ENCODE measurements at places on chromosomes 12 and 14.

DNA sequence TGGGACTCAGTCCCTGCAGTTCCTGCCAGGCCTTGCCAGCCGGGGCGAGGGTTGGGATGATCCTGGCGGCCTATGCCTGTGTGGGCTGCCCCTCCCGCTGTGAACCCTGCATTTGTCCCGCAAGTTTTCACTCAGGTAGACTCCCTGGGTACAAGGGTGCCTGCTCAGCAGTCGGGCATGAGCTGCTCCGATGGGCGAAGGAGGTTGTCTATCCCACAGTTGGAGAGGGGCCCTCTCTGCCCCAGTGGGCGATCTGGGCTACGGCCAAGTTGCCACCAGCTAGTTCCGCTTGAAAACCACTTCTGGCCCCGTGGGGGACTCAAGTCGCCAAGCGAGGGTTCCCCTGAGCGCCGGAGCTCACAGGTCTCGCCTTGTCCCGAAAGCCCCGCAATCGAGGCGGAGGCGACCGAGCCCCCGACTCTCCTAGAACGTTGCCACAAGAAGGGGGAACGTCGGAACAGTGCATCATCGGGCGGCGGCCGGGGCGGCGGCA lies 365 bp upstream of the TPI1 start:
- DNase-seq = no peak

DNA sequence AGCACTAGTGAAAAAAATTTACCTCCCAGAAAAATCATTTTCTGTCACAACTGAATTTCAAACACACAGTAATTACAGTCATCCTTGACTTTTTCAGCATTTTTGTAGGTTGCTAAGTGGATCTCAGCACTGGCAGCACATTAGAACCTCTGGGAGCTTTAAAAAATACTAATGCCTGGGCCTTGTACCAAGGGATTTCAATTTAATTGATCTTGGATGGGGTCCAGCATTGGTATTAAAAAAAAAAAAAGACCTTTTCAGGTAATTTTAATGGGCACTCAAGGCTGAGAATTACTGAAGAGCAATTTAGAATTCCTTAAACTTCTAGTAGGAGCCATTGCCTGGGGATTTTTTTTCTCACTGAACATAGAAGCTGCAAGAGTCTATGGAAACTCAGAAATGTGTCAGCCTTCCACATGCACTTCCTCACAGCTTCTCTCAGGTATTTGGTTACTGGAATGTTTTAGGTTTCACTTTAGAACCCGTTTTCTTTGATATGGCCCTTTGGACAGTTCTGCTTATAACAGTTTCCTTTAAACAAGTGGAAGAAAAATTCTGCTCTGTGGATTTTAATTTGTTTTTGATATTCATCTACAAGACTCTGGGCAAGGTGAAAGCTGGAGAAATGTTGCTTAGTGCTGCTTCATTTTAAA lies 88.5 kb upstream of the DACT1 start:
- DNase-seq = no peak

DNA sequence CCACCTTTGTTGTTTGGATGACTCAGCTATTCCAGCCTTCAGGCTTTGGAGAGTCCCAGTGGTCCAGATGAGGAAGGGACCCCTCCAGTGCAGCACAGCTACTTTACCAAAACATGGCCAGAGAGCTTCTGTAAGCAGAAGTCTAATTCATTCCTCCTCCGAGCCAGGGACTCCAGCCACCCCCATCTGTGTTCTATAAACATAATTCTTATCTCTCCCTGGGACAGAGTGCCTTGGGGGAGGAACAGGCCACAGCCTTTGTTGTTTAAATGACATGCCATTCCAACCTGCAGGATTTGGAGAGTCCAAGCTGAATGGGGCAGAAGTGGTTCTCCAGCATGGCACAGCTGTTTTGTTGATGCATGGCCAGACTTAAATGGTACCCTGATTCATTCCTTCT lies 994.0 kb downstream of the TRHDE start:
- no peak for DNase-seq

DNA sequence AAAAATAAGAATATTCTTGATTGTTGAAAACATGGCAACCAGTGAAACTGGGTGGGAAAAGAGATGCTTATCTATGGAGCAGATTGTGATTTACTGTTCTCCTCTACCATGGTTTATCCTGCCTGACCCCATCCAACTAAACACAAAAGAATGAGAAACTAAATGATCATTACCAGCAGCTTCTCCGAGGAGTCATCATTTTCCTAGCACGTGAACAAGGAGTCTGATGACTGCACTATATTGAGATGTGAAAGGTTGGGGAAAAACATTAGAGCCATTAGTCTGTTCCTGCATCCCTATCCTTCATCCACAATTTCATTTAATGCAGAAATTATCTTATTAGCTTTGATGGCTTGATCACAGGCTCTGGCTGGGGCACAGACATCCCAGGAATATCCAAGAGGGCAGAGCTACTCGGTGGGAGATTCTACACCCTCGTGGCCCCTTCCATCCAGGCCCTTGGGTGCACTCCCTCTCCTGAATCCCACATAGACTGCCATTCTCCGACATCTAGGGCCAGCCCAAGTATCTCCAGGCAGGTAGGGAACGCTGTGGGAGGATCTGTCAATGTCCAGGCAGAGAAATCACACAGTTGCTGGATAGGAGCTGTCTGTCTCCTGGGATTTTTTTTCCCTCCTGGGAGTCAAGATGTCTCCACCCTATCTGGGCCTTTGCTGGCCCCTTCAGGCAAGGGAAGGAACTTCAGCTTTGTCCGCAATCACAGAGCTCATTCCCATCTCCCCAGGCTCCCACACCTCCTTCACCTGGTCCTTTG lies 43.3 kb upstream of the DHRS4 start:
- DNase-seq = no peak

- DNase-seq = no peak
Observed at GRCh38 chr12:57241402-57242310, 9.3 kb downstream of the STAC3 start.

DNA sequence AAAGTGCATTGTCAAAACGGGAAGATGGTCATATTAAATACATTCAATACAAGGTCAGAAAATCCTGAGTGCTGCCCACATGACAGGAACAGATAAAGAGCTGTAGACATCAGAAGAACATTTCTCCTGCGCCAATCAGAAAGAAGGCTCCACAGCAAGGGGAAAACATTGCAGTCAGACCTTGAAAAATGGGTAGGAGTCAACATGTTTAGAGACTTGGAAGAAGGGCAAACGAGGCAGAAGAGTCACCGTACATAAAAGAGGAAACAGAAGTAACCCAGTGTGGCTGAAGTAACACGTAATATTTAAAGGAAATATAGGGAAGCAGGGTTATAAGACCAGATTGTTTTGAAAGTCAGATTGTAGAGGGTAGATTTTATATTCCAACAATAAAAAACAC lies 11.9 kb downstream of the SPPL3 start:
- no peak for DNase-seq

DNA sequence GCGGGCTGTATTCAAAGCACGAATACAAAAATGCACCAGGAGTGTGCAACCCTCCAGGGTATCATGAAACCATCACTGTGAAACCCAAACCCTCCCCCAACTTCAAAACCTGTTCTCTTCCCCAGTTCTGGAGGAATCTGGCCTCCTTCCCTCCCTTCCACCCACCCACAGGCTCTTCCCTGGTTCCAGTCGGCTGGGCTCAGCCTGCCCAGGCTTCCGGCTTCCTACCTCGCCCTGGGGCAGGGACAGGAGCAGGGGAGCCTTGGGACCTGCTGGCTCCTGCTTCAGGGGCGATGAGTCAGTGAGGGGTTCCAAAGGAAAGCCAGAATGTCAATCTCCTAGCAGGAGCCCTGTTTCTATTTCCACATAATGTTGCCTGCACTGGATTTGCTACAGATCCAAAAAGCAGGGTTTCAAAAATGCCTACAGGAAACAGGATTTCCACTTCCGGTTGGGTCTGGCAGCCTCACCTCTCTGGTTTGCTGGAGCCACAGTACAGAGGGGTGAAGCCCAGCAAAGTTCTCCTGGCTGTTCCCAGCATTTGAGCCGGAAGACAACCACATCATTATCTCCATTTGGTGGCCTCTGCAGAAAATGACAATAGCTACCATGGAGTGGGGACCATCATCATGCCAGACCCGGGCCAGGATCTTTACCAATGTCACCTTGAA lies 278.3 kb downstream of the DPF3 start:
- DNase-seq = no peak

- no peak for DNase-seq
Observed at GRCh38 chr12:123410041-123410412, 26.1 kb downstream of the KMT5A start.

DNA sequence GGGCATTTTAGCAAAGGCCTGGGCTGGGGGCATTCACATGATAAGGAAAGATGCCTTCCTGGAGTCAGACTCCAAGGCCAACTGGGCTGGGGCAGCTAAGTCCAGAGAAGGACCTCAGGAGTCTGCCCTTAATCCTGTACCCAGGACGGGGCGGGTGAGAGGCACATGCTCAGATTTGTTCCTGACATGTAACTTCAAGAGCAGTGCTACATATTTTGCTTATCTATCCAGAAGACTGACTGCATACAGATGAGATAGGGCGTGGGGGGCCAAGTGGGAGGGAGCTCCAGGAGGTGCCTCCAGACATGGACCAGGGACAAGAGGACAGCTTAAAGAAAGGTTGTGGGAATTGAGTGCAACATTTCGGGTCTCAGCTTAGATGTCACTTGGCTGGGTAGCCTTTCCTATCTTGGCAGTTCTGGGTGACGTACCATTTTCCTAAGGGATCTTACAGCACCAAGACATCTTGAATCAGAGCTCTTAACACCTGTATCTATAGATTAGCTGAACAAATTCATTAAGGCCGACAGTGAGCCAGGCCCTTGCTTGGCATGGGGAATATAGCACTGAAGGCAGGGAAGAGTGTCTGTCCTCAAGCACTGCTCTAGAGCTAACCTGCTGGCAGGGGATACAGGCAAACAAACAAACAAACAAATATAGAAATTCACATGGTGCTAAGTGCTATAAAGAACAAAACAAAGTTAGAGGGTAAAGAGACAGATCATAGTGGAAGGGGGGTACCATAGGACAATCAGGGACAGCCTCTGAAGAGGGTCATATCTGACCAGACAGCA lies 61.2 kb downstream of the PTPN21 start:
- DNase-seq = no peak

- no peak for DNase-seq
Observed at GRCh38 chr12:51867796-51868428, 19.4 kb upstream of the FIGNL2 start.

DNA sequence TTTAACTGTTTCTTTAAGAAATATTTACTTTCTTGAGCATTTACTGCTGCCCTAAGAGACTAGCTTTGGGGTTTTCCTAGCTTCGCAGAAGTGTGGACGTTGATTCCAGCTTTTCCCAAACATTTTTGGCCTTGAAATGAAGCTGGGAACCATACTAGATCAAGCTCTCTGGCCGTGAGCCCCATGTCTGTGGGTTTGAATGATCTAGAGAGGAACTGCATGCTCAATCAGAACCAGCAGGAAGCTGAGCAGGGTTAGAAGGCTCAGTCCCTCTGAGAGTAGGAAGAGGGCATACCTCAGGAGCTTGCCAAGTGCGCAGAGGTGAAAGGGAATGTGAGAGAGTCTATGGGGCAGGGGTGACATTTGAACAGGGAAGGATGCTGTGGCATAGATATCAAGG lies 292.1 kb downstream of the CACNA1C start:
- DNase-seq = no peak

DNA sequence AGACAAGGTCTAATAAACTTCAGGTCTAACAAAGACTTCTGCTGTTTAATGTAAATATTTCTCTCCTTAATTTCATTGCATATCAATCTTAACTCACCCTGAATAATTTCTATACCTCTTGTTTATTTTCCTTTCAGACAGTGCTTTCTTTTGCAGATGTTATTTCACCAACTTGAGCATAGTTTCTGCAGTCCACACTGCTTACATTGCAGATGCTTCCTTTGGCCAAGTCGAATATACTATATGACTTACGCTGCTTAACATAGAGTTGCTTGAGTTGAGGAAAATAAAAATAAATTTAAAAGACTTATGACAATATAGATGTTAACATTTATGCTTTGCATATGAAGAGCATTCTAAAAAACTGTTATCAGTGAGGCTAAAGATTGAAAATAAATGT lies 217.7 kb downstream of the PTPRO start:
- DNase-seq = no peak
